CD4-positive, CD25-positive, alpha-beta regulatory T cell (primary cell): ENCODE measurements at places on chromosomes 12 and 14. TPM values are rescaled to one million over a fixed set of nuclear protein-coding genes. Genes with fewer than 3 reads are reported as not detected.

ZCRB1 gene
- 88.1 TPM for polyA plus RNA-seq

APOF gene
- not detected for polyA plus RNA-seq

CLEC4D gene
- polyA plus RNA-seq: not detected

DNA sequence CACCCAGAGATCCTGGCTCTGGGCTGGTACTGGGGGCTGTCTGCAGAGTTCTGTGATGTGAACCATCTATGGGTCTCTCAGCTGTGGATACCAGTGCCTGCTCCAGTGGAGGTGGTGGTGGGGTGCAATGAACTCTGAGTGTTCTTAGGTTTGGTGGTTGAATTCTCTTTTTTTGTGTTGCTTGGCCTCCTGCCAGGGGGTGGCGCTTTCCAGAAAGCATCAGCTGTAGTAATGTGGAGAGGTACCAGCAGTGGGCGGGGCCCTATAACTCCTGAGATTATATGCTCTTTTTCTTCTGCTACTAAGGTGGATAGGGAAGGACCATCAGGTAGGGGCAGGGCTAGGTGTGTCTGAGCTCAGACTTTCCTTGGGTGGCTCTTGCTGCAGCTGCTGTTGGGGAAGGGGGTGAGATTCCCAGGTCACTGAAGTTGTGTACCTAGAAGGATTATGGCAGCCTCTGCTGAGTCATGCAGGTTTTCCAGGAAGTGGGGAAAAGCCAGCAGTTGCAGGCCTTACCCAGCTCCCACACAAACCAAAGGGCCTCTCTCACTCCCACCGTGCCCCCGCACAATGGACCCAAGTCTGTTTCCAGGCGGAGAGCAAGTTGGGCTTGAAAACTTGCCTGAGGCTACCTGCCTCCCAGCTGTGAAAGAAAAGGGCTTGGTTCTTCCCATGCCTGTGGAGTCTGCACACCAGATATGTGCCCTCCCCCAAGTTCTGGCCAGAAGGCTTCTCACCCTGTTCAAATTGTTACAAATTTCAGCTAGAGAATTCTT is 18.6 kb downstream of the CCER1 start:
- H3K4me3 ChIP-seq: no peak overlapping the region
- DNase-seq: no peak
- no peaks in the 10 kb centered on the region for H3K36me3 ChIP-seq

DNA sequence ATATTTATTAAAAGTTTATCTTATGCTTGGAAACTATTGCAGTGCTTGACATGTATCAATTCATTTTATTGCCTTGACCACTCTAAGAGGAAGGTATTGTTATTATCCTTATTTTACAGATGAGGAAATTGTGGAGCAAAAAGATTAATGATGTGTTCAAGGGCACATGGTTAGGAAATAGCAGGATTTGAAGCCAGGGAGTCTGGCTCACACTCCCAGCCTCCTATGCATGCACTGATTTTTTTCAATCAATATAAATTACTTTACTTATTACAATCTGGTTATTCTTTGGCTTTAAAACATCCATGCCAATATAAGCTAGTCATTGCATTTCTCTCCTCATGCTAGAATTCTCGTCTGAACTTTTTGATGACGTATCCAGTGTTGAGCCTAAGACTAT is 94.2 kb upstream of the TBX5 start:
- no peak for DNase-seq
- H3K27me3 ChIP-seq: peaks cover 8% of the 10 kb centered on the region
- H3K27ac ChIP-seq: no peak overlapping the region
- H3K4me3 ChIP-seq: no peak overlapping the region

DNA sequence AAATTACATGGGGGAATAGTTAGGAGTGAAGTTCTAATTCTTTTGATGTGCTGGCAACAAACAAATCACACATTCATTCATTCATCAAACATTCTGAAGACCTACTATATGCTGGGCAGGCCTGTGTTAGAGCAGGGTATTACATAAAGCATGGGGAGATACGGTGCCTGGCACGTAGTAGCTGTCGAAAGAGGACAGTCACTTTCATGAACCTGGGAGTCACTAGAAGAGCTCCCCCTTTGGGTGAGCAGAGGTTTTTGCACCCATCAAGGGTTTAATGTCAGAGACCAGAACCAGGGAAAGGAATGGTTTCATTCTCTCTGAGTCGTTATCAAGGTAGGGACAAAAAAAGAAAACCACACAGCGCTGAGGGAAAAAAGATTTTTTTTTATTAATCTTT is 10.0 kb downstream of the LHX5 start:
- no peak for DNase-seq
- no peak overlapping the region for H3K4me3 ChIP-seq
- peaks cover 23% of the 10 kb centered on the region for H3K4me1 ChIP-seq
- H3K27me3 ChIP-seq: peaks cover 17% of the 10 kb centered on the region
- no peak overlapping the region for H3K27ac ChIP-seq

- H3K36me3 ChIP-seq: no peaks in the 10 kb centered on the region
- H3K27ac ChIP-seq: no peak overlapping the region
- DNase-seq: no peak
- H3K27me3 ChIP-seq: no peaks in the 10 kb centered on the region
- no peak overlapping the region for H3K4me3 ChIP-seq
These were observed 29.4 kb downstream of the ANO4 start for GRCh38 chr12:100823963-100824362.

DNA sequence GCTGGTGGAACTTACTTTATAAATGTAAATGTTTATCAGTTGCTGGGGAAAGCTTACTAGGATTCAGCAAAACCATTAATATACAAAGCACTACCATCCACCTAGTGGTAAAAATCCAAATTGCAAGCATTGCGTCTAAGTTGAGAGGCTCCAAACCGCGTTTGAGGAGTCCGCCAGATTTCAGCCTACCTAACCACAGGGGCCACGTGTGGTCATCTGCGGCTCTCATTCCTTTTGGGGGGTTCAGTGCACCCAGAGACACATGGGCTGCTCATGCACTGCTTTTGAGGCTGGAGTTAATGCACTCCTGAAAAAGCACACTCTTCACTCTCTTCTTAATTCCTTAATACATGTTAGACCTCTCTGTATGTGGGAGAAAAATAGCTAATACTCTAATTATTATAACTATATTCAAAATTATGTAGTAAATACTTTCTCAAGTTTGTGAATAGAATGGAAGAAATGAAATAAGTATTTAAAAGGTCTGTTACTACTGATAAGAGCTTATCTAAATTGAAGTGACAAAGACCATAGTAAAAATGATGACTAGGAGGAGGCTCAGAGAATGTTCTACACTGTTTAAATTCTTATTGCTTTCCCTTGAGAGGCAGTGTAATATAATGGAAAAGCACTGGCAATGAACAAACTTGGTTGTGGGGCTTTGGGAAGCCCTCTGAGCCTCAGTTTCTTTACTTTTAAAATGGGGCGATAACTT is 41.4 kb upstream of the MANSC4 start:
- peak overlapping the region; percentile 56 for H3K27ac ChIP-seq
- no peaks in the 10 kb centered on the region for H3K27me3 ChIP-seq
- H3K36me3 ChIP-seq: no peaks in the 10 kb centered on the region
- peak; percentile 83 for DNase-seq
